ENCODE measurements at places on chromosomes 4 and X.

DNA sequence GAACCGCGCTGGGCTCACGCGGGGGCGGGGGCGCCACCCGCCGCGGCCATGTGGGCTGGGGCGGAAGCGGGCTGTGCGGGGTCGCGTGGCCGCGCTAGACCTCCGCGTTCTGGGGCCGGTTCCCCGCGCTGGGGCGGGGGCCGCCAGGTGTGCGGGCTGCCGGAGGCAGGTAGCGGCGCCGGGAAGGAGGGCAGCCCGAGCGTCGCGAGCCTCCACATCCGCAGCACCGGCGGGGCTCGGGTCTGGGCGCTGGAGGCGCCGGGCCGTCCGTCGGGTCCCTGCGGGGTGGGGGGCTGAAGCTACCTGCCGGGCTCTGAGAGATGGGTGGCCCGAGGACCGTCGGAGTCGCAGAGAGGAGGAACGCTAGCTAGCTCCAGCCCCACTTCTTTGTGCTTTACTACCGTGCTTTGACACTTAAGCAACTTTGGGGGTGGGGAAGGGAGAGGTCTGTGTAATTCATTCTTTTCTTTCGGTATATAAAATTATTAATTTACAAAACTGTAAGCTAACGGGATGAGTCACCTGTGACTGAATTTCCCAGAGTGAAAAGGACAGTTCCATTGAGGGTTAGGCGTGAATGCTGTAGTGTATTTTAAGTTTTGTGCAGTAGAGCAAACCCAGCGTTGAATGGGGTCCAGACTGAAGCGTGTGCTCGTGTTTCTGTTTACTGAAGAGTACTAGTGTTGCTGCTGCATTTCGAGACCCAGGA, 689 bp downstream of the METAP1 start:
- DNase-seq, result peak; percentile 25

GRCh38 chr4:7771056-7771455, 168.6 kb downstream of the AFAP1 start:
- no peak for DNase-seq

DNA sequence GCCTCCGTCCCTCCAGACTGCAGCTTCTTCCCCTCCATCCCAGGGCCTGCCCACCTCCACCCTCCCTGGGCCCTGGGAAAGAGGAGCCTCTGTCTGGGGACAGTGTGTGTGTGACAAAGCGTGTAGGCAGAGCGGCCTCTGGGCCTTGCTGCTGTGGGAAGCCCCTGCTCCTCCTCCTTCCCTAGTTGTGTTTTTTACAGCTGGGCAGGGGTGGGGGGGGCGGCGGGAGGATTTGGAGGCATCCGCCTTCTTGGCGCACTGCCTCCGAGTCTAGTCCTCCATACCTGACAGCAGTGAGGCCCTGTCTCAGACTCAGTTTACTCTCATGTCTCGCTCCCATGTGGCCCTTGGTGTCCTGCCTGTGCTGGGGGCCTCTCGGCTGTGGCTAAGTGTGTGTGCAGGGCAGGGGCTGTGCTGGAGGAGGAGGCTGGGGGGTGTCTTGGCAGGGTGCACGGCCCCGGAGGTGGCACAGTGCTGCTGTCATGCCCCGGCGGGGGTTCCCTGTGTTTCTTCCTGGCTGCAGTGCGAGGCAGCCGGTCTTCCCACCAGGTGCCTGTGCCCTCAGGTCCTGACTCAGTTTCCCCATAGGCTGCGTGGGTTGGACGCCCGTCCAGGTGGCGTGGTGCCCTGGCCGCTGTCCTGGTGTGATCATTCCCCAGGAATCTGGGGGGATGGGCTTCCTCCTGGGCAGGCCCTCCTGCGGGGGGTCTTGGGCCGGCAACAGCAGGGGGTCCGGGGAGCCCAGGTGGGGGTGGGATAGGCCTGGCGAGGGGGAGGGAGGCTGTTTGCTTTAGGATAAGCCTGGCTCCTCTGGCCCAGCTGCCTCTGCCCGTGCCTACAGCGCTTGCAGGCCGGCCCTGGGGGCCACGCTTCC, 7.0 kb downstream of the FGFRL1 start:
- no peak for DNase-seq

GRCh38 chr4:108685036-108685686, 34.8 kb downstream of the OSTC start:
- DNase-seq, result no peak

DNA sequence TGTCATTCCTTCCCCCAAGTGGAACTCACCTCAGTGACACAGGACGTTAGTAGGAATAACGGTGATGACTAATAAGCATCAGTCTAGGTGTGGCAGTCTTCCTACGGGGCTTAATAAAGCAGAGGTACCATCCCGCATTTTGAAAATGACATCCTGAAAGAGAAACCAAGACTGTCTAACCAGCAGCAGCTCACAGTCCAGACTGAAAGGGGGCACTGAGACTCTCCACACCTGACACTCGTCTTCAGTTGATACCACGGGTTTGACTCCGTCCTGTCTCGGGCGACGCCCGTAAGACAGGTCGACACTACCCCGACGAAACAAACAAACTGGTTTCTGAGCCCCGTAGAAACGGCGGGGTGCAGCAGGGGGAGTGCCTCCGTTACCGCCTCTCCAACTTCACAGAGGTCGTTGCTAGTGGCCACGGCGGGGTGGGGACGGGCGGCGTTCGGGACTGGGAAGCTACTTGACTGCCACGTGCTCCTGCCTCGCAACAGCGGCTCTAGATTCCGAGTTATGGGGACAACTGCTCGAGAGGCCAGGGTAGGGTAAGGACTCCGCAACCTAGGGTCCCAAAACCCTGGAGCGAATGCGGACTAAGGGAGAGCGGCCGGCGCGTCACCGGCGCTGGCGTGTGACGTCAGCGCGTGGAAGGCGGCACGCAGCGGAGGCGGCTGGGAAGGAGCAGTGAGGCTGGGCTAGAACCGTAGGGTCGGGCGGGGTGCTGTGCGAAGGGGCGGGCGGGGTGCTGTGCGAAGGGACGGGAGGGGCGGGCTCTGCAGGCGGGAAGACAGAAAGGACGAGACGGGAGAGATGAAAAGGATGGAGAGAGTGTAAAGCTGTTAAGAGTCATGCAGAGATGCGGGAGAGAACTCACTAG, at the start of gene NEK1:
TSS of gene NEK1 (minus strand) at position 593 of the 880 bp plus-strand sequence. CDS start 9,953 bp downstream, outside the sequence.
- DNase-seq, result peak; percentile 81

DNA sequence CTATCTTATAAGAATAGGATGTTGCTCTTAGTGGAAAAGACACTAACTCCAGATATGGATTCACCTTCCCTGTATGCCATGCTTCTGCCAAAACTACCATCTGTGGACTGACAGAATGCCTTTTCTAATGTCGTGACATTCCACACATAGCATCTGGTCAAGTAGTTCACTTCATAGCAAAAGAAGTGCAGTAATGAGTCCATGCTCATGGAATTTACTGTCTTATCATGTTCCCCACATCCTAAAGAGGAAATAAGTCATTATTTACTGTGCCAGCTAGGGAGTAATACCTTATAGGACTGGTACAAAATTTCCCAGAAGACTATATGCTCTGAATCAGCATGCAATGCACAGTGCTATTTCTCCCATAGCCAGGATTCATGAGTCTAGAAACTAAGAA, 562.4 kb downstream of the TLL1 start:
- no peak for DNase-seq

DNA sequence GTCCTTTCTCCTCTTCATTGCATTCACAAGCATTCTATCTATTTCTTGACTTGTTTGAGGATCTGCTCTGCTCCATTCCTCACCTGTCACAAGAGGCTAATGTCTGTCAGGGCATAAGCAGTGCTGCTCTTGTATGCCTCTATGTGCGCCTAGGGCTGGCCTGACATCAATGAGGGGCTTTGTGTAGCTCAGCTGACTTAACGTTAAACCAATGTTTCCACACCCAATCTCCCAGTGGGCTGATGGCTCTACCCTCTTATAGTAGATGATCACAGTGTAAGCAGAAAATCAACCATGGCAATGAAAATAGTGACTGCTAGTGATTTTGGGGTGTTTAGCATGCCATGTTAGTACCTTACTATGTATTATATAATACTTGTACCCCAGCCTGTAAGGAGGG, 139.0 kb downstream of the UNC5C start:
- no peak for DNase-seq

Data from COLO829 (cell line).